RWPE2 (cell line): ENCODE measurements at places on chromosomes 2 and 18.

DNA sequence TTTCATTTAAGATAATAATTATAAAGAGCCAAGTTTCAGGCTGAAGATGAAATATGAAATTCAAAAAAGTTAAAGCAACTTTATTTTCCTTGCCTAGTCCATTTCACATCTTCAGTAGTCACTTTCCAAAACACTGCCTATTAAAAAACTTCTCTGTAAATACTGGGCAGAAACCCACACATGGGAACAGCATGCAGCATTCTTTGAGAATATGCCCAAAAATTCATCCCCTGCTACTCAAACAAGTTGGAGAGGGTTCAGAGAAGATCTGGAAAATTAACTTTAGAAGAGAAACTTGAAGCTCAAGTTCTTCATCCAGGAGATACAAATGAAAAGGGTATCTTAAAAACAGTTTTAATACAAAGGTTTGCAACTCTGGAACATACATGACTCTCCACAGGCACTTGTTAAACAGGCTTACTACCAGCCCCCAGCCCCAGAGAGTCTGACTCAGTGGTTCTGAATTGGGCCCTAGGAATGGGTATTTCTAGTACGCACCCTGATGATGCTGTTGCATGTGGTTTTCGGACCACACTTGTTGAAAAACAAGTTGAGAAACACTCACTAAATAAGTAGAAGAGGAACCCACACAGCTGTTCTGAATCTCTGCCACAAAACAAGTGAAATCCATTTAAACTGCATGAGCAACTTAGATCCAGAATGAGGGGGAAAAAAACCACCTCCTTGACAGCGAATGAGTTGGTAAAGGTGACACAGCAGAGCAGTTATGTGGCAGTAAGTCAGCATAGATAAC, 329.1 kb downstream of the SATB2 start:
- DNase-seq, result no peak

DNA sequence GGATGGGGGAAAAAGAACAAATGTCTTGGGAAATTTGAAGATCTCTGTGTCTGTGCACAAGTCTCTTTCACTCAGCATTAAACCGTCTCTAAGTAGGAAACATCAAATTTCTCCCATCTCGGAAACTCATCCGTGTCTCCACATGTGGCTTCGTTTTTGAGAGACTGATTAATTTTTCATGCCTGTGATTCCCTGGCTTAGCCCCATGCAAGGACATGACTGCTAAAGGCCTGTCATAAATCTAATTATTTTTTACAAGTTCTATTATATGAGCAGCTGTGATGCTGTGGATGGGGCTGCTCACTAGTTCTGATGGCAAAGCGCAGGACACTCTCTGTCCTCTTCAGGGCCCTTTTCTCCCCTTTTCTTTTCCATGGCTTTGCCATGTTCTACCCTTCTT, 129.1 kb downstream of the RGPD3 start:
- DNase-seq, result no peak

DNA sequence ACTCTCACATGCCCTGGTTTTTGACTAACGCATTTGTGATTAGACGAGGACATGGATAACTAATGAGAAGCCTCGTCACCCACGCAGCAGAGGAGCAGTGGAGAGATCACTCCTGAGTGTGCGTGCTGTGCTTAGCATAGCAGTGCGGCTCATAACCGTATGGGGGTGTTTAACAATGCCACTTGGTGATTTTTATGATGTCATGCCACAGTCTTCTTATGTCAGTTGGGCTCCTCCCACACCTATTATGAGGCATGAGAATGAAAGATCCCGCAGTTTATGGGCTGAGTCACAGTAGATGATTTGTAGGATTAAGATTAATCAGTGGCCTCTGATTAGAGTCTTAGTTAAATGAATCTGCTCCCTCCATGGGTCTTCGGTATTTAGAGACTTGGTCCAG, 2.5 kb upstream of the SMIM21 start:
- no peak for DNase-seq

- DNase-seq, result no peak
Measured at GRCh38 chr2:235598026-235598425, 104.2 kb downstream of the AGAP1 start.

DNA sequence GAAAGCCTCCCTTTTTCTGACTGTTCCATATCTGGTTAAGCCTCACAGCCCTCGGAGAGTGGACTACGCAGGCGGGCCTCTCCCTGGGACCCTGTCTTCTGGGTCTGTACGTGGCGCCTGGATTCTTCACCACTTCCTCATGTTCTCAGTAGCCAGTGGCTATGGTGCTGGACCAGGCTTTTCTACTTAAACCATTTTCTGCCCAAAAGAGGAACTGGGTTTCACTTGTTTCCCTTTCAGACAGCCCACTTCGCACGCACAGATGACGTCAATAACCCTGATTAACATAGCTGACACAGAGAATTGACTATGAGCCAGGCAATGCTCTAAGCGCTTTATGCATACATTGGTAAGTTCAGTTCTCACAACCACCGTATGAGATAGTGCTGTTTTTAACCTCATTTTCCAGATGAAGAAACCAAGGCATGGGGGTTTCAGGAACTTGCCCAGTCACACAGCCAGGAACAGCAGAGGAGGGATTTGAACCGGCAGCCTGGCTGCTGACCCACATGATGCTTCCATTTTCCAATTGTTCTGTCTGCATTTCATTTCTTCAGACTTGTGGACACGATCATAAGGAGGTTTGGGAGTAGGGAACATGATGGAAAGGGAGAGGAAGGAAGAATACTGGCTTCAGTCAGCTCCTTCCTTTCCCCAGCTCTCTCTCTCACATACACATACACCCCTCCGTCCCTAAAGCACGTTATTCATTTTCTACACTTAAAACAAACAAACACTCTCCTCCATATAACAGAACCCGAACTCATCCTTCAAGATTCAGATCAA, 41.7 kb downstream of the MYOM1 start:
- no peak for DNase-seq

- DNase-seq, result no peak
Measured at GRCh38 chr2:72793798-72794440, 31.9 kb downstream of the EXOC6B start.

DNA sequence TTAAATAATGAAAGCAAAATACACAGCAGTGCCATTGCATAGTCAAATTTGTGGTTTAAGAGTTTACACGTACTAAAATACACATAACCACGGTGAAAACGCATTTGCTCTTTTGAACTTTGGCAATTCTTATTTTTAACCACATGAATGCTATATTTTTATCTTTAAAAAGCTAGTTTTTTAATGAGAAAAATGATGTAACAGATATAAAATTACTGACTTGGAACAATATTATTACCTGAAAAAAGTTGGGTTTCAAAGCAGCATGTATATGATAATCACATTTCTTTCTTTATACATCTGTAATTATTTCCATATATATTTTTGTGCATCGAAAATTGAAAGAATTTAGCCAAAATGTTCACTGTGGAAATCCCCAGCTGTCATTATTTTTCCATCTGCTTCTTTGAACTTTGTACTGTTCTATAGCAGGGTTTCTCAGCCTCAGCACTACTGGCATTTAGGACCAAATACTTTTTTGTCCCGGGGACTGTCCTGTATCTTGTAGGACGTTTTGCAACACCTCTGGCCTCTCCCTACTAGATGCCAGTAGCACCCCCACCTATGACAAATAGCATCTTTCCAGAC, 75.9 kb upstream of the CAB39 start:
- DNase-seq, result no peak

GRCh38 chr2:207734264-207734635, 22.8 kb downstream of the CCNYL1 start:
- DNase-seq, result no peak

DNA sequence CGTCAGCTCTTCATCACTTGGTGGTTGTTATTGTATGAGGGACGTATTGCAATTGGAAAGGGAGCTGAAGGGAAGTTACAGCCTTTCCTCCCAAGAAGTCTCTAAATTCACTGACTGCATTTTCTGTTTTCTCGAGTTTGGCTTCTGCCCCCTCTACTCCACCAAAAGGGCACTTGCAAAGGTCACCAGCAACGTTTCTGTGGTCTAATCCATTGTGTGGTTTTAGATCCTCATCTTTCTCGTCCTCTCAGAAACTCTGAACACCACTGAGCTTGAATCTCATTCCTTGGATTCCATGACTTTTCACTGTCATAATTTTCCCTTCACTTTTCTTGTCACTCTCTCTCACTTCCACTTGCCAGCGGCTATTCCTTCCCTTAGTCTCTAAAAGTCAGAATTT, 308.0 kb downstream of the AFF3 start:
- DNase-seq, result no peak

DNA sequence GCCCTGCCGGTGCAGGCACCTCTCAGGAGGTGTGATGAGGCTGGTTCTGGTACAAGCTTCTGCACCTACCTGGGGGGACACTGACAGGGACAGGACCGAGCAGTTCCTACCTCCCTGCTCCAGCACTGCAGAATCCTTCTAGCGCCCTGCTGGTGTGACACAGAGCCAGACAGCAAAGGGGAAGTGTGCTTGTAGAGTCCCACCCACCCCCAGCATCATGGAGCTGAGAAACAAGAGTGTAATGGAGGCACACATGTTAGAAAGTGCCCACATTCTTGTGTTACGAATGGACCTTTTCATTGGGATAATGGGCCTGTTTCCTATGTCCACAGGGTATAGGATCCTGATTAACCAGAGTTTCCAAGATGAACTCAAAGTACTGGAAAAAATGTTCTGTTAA, 38.3 kb downstream of the OXER1 start:
- no peak for DNase-seq

- DNase-seq, result no peak
Measured at GRCh38 chr2:199848389-199849130, 2.4 kb downstream of the FTCDNL1 start.

DNA sequence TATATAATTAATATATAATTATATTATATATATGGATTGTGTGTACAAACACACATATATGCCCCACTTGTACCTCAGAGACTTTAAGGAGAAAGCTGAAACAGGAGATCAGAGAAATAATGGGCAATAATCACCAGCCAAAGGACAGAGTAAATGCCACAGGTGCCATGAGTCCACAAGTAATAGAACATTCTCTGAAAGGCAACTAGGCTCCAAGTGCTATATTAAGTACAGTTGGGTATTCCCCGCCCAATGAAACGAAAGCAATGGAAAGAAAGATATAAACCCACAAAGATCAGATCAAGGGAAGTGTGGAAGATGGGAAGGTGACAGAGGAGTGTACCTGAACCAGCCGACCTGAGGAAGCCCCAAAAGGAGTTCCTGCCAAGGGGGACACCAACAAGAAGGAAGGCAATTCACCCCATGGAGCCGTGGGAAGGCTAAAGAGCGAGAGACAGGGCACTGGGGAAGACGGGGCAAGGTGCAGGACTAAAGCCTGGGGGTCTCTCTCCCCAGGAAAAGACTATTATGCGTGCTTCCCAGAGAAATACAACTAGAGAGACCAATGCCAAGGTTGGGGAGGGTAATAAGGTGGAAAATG, 19.0 kb downstream of the DYM start:
- DNase-seq, result no peak

- DNase-seq, result no peak
Measured at GRCh38 chr2:228652366-228652765, 470.9 kb upstream of the SPHKAP start.

DNA sequence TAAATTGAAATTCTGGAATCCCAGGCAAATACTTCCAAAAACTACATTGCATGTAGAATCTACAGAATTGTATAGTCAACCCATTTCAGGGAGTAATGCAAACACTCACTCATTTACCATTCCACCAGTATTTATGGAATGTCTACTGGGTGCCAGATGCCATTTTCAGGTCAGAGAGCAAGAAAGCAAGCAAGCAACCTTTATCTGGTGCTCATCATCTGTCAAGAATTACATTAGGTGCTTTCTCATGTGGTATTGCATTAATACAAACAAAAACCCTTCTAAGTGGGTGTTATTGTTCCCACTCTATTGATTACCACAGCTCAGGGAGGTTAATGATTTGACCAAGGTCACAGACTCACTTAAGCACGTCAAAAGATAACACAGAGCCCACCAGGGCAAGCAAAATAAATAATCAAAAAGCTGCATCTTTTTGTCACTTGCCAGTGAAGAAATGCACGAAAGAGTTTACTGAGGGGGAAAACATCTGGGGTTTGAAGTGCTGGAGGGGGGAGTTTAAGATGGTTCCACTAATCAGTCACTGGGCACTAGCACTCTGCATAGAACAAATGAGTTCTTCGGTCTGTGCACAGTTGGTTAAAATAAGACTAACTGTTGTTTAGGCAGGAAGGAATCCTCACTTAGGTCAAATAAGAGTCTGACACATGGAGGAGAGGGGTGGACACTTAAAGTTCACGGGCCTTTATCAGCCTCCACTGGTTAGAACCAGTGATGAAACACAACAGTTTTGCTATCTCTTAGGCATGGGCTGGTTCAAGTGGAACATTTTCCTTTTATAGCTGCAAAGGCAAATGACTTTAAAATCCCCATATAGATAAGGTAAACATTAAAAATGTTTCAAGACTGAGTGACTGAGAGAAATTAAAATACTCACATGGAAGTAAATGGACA, 208.8 kb downstream of the CDH2 start:
- DNase-seq, result no peak

GRCh38 chr18:13011719-13012118, 20.6 kb downstream of the CEP192 start:
- DNase-seq, result no peak
